LoVo (cell line): ENCODE measurements at places on chromosomes 16 and 17.

DNA sequence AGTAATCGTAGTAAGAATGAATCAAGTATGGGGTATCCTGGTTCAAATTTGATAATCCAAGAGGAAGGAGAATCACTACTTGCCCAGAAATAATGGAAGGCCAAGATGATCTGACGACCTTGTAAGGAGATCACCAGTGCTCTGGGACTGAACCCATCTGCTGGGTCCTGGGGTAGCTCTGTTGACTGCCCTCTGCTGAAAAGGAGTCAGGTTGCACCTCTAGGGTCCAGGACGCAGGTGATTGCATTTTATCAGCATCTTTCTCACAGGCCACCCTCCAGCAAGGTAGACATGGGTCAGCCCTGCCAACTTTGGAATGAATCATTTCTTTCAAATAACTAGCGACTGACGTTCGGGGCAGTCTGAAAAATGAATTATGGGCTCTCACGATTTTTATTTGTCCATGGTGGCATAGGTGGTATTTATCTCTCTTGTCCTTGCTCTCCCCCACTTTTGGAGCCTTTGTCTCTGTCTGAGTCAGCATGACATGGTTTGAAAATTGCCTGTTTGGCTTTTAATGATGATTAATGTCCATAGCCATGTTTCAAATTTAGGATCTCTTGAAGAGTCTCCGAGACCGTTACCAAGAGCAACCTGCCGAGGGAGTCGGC, 163.7 kb downstream of the MSI2 start:
- no peak for DNase-seq

GRCh38 chr17:79993390-79994227, 42.1 kb downstream of the TBC1D16 start:
- DNase-seq = peak; percentile 81

DNA sequence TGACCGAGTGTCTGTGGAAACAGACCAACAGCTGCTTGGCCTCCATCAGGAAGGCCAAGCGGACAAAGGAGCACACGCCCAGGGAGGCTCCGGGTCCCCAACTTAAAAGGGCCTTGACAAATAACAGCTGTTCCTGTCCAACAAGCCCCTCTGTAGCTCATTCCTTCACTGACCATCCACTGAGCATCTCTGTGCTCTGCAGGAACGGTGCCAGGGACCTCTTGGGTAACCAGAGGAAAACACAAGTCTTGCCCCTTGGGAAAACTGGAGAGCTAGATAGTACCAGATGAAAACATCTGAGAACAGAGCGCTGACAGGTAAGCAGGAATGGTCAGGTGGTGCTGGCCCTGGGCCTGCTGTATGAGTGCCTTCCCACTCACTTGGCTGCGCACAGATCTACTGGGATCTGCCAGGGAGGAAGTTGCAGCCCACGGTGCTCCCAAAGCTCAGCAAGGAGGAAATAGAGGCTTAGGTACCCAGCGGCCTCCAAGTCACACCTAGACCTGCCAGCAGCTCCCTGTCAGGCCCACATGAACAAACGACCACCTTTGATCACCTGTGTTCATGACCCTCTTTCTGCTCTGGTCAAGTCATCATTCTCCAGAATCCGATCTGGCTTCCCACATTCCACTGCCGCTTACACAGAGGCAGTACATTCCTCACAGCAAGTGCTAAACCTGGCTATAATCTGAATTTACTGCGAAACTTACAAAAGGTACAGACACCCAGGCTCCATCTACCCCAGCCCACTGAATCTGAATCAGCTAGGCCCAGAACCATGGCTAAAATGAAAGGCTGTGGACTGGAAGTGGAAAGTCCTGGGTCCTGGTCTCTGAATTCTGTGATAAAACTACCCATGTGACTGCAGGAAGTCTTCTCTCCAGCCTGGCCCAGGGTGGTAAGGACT, 12.5 kb downstream of the DCAKD start:
- no peak for DNase-seq

- DNase-seq = no peak
Observed at GRCh38 chr17:9205520-9206409, 184.5 kb downstream of the NTN1 start.

DNA sequence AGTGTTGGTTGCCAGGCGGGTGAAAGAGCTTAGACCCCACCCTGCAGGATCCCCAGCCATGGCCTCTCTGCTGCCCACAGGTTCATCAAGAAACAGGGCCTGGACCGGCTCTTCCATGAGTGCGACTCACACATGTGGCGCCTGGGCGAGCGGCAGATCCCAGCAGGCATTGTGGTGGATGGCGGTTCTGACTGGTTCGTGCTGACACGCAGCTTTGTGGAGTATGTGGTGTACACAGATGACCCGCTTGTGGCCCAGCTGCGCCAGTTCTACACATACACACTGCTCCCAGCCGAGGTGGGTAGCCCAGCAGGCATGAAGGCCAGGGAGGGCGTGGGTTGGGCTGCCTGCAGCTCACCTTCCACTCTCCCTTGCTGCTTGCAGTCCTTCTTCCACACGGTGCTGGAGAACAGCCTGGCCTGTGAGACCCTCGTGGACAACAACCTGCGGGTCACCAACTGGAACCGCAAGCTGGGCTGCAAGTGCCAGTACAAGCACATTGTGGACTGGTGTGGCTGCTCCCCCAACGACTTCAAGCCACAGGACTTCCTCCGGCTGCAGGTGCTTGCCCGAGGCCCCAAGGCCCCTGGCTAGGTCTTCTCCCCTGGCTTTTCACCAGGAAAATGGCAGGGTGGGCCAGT, 9.9 kb downstream of the XYLT2 start:
- no peak for DNase-seq

DNA sequence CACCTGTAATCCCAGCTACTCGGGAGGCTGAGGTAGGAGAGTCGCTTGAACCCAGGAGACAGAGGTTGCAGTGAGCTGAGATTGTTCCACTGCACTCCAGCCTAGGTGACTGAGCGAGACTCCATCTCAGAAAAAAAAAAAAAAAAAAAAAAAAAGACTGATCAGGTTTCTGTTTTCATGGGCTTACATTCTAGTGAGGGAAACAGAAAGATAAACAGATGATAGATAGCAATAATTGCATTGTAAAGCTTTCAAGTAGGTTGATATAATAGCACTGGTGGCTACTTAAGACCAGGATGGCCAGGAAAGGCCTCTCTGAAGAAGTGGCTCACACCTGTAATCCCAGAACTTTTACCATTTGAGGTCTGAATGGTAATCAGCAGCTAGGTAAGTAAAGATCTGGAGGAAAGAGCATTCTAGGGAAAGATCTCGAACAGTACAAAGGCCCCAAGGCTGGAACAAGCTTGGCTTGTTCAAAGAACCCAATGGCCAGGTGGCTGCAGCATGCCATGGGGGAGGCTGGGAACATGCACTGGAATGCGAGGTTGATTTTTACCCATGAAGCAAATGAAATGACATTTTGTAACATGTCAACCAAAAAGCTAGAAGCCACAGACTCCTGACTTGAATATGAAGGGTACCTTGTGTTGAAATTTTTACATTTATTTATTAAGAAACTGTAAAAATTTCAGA, 108.3 kb upstream of the DHX40 start:
- no peak for DNase-seq

DNA sequence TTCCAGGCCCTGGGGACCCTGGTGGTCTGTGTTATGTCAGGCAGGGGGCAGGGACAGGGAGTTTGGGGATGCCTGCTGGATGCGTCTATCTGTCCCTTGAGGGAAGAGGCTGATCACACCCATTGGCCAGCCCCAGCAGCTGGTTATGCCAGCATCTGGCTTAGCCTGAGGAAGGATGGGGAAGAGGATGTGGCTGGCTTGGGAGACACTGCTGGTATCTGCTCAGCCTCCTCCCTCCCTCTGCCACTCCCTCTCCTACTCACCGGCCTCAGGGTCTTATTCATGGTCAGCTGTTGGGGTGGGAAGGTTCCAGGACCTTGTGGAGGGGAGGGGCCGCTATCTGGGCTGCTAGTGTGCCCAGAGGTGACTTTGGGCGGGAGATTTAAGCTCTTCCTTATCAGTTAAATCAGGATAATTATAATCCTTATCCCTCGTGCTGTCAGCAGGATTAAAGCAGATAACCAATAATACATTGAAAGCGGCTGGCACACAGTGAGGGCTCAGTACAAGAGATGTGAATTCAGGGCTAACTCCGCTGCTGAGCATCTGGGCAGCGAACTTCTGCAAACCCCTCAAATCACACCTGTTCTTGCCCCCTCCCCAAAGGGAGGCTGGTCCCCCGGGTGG, 36.0 kb upstream of the MLKL start:
- DNase-seq = no peak

- no peak for DNase-seq
Observed at GRCh38 chr16:85286951-85287814, 174.9 kb upstream of the CIBAR2 start.

GRCh38 chr17:43018008-43018853, 4.0 kb downstream of the VAT1 start:
- DNase-seq = no peak

GRCh38 chr17:3893003-3893719, at the start of gene CAMKK1:
Gene CAMKK1 (minus strand): TSS chr17:3893053. CDS start chr17:3885687, 7,366 bp downstream.
- peak; percentile 94 for DNase-seq

GRCh38 chr16:85372627-85373372, 240.3 kb upstream of the GSE1 start:
- DNase-seq = no peak

GRCh38 chr17:49590874-49591273, 15.2 kb downstream of the NXPH3 start:
- no peak for DNase-seq

DNA sequence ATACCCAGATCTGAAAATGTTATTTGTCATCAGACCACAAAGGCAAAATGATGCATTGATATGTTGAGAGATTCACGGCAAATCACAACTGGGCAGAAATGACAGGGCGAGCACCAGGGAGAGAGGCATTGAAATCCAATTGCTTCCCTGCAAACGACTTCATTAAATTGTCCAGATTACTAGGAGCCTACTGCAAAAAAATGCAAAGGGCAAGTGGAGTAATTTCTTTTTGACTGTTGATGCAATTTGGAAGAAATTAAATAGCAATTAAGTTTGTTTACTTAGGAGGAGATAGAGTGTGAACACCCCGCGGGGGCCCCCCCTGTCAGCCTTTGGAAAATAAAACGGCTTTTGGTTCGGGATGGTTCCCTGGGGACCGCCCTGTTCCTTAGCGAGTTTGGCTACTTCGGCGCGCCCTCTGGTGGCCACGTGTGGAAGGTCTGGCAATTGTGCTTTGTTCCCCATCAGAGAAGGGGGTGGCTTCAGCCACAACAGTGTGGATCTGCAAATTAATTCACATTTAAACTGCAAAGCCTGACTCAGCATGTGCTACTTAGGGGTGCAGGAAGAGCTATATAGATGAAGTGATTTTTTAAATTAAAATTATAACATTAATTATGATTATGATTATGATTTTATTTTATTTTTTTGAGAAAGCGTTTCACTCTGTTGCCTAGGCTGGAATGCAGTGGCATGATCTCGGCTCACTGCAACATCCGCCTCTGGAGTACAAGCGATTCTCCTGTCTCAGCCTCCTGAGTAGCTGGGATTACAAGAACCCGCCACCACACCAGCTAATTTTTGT, 14.5 kb upstream of the TMC7 start:
- DNase-seq = peak; percentile 73

- DNase-seq = no peak
Observed at GRCh38 chr17:54727624-54728023, 173.0 kb upstream of the TOM1L1 start.

DNA sequence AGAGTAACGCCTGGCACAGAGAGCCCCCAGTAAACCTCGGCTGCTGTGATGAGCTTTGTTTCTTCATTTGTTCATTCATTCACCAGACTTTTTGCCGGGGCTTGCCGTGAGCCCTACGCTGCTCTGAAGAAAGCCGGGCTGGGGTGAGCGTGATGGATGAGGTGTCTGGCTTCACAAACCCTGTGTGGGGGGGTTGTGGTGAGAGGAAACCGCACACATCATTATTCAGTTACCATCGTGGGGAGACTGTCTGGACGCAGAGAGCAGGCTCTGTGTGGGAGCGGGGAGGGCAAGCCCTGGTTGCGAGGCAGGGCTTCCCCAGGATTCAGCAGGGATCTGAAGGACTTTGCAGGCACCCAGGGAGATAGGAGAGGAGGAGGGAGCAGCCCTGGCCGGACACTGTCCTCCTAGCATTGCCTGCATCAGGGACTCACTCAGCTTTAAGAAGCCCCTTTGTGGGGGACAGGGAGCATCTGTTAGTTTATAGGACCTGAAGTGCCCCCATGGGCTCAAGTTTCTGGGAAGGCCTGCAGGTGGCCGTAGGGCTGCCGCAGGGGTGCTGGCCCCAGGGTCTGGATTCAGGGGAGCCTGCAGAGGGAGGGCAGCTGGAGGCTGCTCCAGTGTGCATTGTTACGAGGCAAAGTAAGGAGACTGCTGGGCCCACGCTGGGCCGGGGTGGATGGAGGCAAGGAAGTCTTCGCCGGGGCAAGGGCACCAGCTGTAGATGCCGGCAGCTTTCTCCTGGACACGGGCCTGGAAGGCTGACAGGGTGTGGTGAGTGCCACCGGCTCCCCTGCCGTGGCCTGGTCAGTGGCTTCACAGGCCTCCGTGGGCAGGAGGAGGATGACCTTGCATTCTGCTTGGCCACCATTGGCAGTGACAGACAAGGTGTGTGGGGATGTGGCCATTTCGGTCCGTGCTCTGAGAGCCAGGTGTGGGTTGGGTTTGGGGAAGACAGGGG, 334.5 kb downstream of the SEC14L1 start:
- DNase-seq = no peak

- no peak for DNase-seq
Observed at GRCh38 chr16:49488740-49489525, 115.3 kb downstream of the C16orf78 start.
